GM12878 (cell line): ENCODE measurements at places on chromosomes 3 and 15. TPM values are rescaled to one million over a fixed set of nuclear protein-coding genes. Genes with fewer than 3 reads are reported as not detected.

DNA sequence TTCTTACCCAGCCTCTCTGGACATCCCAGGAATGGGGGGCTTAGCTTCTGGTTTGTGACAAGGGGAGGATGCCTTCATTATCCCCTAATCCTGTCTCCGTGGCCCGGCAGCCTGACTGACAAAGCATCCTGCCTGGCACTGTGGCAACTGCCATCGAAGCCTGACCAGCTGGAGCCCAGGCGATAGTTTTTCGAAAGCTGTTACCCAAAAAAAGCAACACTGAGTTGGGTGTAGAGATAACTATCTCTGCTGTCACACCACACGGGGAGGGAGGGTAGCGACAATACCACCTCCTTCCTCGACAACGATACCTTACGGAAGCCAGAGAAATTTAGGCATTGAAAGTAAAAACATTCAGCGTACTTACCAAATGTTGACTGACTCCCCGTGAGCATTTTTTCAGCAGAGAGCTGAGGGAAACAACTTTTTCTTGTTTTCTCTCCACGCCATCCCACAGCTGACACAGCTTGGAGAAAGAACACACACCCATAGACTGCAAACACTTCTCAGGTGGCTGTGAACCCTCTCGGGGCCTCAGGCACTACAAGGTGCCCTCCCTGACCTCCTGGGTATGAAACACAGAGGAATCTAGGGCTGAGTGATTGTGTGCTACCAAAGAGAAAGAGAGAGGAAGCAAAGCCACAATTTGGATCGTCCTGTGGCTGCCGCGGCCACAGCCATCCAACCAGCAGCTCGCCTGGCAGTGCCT, 361.9 kb upstream of the ICE2 start:
- no peak for DNase-seq
- no peaks in the 10 kb centered on the region for H3K36me3 ChIP-seq
- no peaks in the 10 kb centered on the region for H3K27me3 ChIP-seq

The KNG1 gene
- 0.21 and 0.24 TPM in 2 replicates for total RNA-seq

DNA sequence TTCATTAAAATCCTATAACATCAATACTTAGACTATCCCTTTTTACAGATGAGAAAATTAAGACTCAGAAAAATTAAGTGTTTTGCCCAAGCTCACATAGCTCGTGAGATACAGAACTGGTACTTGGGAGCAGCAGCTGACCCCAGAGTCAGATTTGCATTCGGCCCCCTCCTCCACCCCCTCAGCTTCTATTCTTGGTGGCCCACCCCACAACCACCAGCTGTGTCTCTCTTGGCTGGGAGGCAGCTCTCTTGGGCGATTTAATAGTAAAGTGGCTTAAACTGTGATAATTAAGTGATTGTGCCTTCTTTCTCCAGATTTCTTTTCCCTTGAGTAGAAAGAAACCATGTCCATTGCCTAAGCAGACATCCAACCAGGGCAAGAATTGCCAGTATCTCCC, 203.6 kb upstream of the PDZRN3 start:
- no peaks in the 10 kb centered on the region for H3K36me3 ChIP-seq
- no peaks in the 10 kb centered on the region for H3K27me3 ChIP-seq
- no peaks in the 10 kb centered on the region for H3K4me1 ChIP-seq
- no peak overlapping the region for H3K27ac ChIP-seq
- no peak overlapping the region for H3K4me3 ChIP-seq
- no peak for DNase-seq

- no peaks in the 10 kb centered on the region for H3K36me3 ChIP-seq
- peaks cover 12% of the 10 kb centered on the region; the same call in 1 of the 2 replicates for H3K4me1 ChIP-seq
- peak overlapping the region; percentile 79 for H3K27ac ChIP-seq
- no peak for DNase-seq
- peak overlapping the region; percentile 86 for H3K4me3 ChIP-seq
Measured at GRCh38 chr15:75578173-75578947, 755 bp downstream of the PTPN9 start.

DNA sequence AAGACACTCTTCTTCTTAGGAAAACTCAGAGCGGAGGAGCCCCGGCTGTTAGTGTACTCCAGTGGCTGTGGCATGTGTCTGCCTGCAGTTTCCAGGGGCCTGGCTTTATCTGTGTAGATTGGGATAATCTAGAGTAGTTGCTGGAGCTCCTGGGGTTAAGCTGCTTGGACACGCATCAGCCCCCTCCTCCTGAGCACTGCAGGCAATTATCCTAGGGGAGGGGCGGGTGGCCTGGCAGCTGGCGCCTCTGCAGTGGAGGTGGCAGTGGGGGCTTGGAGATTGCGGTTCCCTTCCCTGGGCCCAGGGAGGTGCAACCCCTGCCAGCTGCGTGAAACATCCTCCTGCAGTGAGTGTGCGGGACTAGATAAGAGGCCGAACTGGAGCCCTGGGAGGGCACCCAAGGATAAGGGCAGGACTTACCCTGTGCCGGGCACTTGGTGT, 68.2 kb downstream of the EFCAB12 start:
- H3K36me3 ChIP-seq: no peaks in the 10 kb centered on the region
- H3K4me1 ChIP-seq: no peaks in the 10 kb centered on the region
- no peak overlapping the region for H3K27ac ChIP-seq
- H3K27me3 ChIP-seq: no peaks in the 10 kb centered on the region; the same call in 1 of the 2 replicates
- DNase-seq: no peak

- H3K27ac ChIP-seq: no peak overlapping the region
- H3K4me1 ChIP-seq: peaks cover 16% of the 10 kb centered on the region
- peaks cover 42% of the 10 kb centered on the region for H3K36me3 ChIP-seq
- no peak overlapping the region for H3K4me3 ChIP-seq
Measured at GRCh38 chr3:141444586-141445285, 42.1 kb upstream of the RASA2 start.

GRCh38 chr3:153591561-153592245, 429.7 kb downstream of the RAP2B start:
- no peaks in the 10 kb centered on the region for H3K4me1 ChIP-seq
- no peaks in the 10 kb centered on the region for H3K27me3 ChIP-seq
- H3K36me3 ChIP-seq: no peaks in the 10 kb centered on the region
- no peak overlapping the region for H3K27ac ChIP-seq
- H3K4me3 ChIP-seq: no peak overlapping the region

The ADGRG7 gene
- 0.21 TPM in 1 of 2 replicates, not detected in the other for total RNA-seq

DNA sequence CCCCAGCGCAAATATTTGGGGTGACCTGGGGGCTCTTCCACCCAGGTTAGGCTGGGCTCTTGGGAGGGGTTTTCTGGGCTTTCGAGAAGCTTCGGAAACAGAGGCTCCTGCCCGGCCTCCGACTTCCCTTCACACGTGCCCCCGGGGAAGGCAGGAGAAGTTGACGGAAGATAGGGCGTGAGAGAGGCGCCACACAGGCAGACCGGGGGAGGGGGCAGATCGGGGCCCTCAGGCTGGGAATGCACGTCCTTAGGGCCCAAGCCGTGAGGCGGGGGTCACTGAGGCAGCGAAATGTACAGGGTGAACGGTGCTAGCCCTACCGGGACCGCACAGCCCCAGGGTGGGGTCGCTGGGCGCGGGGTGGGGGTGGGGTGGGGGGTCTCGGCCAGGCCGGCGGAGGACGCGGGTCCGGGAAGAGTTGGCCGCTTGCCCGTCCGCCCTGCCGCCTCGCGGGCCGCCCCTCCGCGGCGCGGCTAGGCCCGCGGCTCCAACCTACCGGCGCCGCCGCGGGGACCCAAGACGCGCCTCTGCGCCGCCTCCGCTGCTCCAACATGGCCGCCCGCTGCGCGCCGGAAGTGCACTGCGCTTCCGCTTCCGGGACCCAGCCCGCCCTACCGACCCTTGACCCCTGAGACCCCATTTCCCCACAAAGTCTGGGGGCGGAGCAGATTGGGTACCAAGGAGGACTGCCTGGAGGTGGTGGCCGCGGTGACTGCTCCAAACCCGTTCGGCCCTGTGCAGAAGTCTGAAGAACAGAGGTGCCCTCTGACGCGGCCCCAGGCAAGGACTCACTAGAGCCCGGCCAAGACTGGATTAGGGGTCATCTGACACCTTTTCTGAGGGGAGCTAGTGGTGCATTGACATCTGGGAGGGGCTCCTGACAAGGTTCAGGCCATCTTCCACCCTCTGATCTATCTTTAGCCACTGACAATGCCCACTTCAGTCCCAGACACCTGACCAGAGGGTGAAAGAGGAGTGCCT, at the start of gene CCDC71:
Gene CCDC71, minus strand, starts transcription at position 561 of the 981 bp plus-strand sequence. CDS start 2,123 bp downstream, outside the sequence.
- peak; percentile 20 for DNase-seq
- H3K36me3 ChIP-seq: peaks cover 9% of the 10 kb centered on the region; the same call in 1 of the 2 replicates

The MESP2 gene
- total RNA-seq: not detected in 2 replicates

GRCh38 chr15:26352406-26352805, 420.5 kb downstream of the GABRB3 start:
- no peaks in the 10 kb centered on the region for H3K4me1 ChIP-seq
- H3K4me3 ChIP-seq: no peak overlapping the region
- no peak overlapping the region for H3K27ac ChIP-seq
- H3K27me3 ChIP-seq: no peaks in the 10 kb centered on the region

GRCh38 chr15:27885201-27885600, 213.9 kb downstream of the OCA2 start:
- no peak overlapping the region for H3K27ac ChIP-seq
- H3K4me1 ChIP-seq: no peaks in the 10 kb centered on the region
- H3K4me3 ChIP-seq: no peak overlapping the region
- no peak for DNase-seq

GRCh38 chr3:71101626-71102025, 481.9 kb downstream of the FOXP1 start:
- H3K27me3 ChIP-seq: no peaks in the 10 kb centered on the region
- no peak overlapping the region for H3K27ac ChIP-seq
- DNase-seq: no peak

- H3K4me1 ChIP-seq: peaks cover 16% of the 10 kb centered on the region
- no peak overlapping the region for H3K27ac ChIP-seq
- no peak overlapping the region for H3K4me3 ChIP-seq
- peaks cover 13% of the 10 kb centered on the region; the same call in 1 of the 2 replicates for H3K36me3 ChIP-seq
- no peaks in the 10 kb centered on the region for H3K27me3 ChIP-seq
- DNase-seq: no peak
Measured at GRCh38 chr3:23815879-23816278, 10.1 kb downstream of the UBE2E1 start.
